ENCODE measurements at places on chromosomes 4 and X.
A peak's percentile ranks its signal among the peaks of the same experiment; 100 is the strongest.

- DNase-seq: no peak
These were observed 41.1 kb upstream of the HS3ST1 start for GRCh38 chr4:11469650-11470437.

GRCh38 chrX:9997524-9997923 lies 30.4 kb downstream of the CLDN34 start:
- DNase-seq: no peak

DNA sequence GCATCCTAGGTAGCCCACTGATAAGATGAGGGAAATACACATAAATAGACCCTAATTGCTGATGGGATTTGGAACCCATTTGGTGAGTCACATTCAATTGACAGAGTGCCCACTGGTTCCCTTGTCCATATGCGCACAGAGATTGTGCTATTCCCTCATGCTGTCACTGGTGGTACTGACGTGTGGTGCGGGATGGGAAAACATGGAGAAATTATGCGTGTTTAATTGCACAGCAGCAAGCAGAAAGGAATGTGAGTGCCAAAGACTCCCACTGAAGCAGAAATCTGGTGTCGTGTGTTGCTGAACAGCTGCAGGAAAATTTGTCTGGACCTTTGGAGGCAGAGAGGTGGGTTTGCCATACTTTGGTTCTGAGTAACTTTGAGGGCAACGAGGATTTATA lies 92.2 kb downstream of the NHSL2 start:
- peak; percentile 18 for DNase-seq

GRCh38 chrX:123834116-123834515 lies 25.7 kb upstream of the XIAP start:
- no peak for DNase-seq

DNA sequence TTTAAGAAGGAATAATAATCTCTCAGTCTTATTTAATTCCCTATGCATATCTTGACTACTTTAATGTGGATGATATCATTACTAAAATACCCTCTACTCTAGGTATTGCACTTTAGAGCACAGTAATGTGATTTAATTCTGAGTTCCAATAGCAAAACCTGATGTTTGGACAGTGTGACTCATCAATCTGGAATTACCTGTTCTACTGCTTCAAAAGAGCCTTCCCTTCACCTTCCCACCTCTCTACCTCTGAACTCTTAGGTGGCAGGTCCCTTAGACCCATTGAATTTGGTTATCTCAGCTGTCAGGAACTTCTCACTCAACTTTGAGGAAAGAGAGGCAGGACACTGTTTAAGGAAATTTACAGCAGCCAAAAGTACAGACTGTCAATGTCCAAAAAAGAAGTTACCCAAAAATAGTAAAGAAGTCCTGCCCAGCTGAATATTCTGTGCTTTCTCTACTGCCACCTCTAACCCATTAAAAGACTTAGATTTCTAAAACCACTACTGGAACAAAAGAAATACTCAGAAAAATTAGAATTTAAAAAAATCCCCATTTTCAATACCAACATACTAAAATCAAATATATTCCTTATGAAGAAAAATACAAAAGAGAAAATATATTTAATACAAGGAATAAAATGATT lies 123.1 kb upstream of the GPM6A start:
- no peak for DNase-seq

DNA sequence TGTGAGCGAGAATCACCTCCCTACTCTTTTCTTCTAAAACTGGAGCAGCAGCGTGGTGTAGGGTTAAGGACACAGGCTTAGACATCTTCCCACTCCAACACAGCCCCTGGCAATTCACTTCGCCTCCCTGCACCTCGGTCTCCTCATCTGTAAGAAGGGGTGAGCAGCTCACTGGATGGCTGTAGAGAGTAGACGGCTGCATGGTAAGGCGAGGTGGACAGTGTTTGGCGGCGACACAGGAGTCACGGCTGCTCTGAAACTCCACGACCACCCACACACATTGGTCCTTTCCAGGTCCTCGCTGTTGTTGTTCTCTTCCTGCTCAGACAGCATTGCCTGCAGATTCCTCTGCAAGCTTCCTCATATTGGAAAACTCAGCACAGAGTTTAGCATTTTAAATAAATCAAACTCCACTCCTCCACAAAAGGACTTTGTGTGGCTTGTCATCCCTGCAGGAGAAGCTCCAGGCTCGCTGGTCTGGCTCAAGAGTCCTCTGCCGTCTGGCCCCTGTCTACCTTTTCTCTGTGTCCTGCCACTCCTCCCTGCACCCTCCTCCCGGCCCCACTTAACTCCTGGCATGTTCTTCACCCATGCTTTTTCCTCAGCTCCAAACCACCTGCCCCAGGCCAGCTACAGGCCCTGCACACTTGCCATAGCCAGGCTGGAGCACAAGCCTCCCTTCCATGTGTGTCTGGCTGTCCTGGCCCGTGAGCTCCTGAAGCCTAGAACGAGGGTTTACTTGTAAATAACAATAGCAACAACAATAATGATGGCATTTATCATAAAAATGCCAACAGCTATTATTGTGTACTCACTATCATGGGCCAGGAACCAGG lies 41.3 kb upstream of the CRMP1 start:
- DNase-seq: no peak

DNA sequence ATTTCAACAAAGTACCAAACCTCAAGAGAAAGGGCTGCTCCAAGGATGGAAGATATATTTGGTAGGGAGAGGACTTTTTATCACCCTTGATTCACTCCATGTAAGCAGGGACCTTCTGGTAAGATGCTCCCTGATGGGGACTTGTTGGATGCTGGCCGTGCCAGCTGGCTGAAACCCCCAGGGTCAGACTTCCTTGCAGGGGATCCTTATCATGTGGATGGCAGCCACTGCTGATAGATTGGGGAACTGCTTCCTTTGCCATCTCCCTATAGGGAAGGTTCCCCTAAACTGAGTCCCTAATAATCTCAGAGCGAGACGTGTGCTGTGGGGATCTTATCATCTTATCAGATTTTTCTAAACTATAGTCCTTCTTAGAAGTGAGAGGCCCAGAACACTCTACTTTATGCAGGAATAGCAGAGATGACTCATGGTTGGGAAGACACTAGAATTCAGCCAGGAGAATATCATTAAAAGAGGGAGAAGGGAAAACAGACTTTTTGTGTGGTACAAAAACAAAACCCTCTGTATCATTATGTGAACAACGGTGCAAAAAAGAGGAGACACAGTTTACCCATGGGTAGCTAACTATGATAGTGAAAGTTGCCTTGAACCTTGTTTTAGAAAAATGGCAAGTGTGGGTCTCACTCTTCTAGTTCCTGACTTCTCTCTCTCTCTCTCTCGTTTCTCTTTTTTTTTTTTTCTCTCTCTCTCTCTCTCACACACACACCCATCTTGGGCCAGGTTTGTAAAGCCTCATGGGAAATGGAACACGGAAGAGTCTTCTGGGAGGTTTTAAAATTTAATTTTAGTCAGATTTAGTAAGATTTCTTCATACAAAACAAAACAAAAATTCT lies 16.1 kb downstream of the RHOH start:
- DNase-seq: peak; percentile 74
